ENCODE measurements at places on chromosomes 16 and 17.

DNA sequence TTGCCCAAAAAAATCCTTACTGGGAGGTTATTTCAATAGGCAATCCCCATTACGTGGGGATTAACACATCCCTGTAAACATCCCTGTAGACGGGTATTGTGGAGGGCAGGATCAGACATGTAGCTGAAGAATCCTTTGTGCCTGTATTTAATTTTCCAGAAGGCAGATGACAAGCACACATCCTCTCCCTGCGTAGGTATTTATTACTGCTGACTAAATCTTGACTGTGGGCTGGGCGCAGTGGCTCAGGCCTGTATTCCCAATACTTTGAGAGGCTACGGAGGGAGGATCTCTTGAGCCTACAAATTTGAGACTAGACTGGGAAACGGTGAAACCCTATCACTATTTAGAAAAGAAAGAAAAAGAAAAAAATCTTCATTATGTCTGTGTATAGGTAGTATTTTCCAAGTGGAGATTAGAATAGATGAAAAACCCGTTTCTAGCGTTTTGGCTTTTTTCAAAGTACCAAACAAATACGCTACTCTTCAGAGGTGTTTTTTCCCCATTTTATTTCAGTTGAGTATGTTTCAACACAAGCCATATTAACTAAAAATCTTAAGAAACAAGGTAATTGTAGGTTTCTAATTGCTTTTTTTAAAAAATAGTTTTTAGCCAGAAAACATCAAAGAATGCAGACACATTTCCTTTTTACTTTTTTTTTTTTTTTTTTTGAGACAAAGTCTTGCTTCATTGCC lies 1.5 kb upstream of the MARF1 start:
- peak; percentile 71 for DNase-seq

GRCh38 chr17:44647736-44648135 lies 8.5 kb upstream of the MEIOC start:
- no peak for DNase-seq

- peak; percentile 80 for DNase-seq
Measured at GRCh38 chr17:50221864-50222545, 20.6 kb upstream of the COL1A1 start.

GRCh38 chr16:88560714-88561484 lies 9.3 kb upstream of the ZC3H18 start:
- DNase-seq = peak; percentile 45

DNA sequence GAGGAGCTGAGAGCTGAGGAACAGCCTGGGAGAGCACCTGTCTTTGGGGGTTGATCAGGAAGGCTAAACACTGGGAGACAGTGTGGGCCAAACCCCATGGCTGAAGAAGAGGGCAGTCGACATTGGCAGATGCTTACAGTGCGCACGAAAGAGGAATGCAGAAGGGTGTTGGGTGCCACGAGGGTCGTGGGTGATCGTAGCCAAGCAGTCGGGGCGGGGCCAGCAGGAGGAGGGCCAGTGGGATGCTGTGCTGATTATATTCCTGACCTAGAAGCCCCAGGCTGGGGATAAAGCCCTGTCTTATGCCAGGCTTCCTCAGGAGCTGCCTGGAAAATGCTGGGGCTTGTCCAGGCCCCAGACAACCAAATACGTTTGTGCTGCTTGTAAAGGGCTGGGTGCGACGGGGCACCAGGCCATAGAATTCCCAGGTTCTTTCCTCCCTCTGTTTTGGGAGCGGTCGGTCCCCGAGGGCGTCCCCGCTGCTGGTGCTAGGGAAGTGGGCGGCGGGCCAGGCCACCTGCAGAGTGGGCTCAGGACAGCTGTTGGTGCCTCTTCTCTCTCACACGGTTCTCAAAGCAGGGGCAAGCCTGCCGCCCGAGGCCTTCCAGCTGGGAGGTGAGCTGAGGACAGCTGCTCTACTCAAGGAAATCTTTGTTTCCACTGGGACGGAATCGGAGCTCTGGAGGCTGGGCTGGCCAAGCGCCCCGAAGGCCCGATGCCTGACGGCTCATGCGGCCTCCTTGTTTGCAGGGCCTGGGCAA lies 10.0 kb downstream of the C1QTNF1 start:
- DNase-seq = no peak

DNA sequence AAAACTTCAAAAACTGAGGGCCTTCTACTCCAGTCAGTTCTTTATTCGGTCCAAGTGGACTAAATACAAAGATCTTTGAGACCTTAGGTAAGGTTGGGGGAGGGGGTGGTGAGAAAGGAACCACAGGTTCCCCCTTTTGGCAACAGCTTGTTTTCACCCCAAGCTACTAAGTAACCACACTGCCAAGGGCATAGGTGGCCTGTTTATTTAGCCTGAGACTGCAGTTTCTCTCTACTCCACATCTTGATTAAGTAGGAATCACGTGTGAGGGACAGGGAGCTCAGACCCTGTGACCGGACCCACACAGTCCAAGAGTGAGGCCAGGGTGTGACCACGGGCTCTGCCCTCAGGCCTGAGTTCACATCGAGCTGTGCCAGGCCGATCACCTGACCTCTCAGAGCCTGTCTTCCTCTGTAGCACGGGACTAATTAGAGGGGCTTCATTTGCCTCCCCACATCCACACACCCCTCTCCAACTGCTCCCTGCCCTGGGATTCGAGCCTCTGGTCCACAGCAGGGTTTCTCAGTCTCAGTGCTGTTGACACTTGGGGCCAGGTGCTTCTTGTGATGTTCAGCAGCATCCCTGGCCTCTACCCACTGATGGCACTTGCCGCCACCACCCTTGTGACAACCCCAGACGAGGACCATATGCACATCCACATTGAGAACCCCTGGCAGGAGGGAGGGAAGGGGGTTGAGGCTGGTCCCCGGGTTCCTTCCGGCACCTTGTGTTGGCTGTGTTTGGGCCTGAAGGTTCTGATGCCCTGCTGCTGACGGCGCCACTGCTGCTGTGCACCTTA lies 17.8 kb downstream of the ST6GALNAC2 start:
- no peak for DNase-seq
